Activated naive CD8-positive, alpha-beta T cell treated with anti-CD3 and anti-CD28 coated beads, Interleukin-2, amount 10 ng/mL, durations not matched to agents 7 days and 5 days (primary cell): ENCODE measurements at places on chromosomes 5 and 9. TPM values are rescaled to one million over a fixed set of nuclear protein-coding genes. Genes with fewer than 3 reads are reported as not detected.

GRCh38 chr5:85576666-85577065 is 1041.1 kb upstream of the COX7C start:
- no peak overlapping the region for H3K27ac ChIP-seq
- DNase-seq = no peak
- H3K4me1 ChIP-seq = no peaks in the 10 kb centered on the region
- H3K4me3 ChIP-seq = no peak overlapping the region
- no peaks in the 10 kb centered on the region for H3K36me3 ChIP-seq

DNA sequence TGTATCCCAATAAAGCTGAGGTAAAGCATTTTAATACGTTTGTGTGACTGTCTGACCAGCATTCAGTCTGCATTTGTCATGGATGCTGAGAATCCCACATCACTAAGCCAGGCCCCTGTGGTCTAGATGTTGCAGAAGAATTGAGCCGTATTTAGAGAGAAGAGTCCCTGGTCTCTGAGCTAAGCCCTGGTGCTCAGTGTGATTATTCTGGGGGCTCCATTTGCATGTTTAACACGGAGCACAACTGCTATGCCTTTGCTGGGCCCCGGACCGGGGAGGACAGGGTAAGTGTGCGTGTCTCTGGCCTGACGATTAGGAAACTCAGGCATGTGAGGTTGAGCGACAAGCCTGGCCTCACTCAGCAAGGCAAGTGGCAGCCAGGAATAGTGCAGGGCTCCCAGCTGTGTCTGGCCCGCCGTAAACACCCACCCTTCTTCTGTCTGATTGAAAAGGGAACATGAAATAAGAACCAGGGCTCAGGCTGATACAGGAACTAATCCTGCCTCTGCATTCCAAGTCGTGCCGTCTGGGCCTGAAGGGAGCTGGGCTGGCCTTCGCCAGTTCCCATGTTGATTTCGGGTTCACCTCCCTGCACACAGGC is 22.3 kb downstream of the FAM78A start:
- peaks cover 7% of the 10 kb centered on the region for H3K36me3 ChIP-seq
- H3K27me3 ChIP-seq = no peaks in the 10 kb centered on the region
- H3K27ac ChIP-seq = peak overlapping the region; percentile 99
- DNase-seq = no peak
- H3K4me3 ChIP-seq = peak overlapping the region; percentile 16
- H3K4me1 ChIP-seq = peaks cover 47% of the 10 kb centered on the region

DNA sequence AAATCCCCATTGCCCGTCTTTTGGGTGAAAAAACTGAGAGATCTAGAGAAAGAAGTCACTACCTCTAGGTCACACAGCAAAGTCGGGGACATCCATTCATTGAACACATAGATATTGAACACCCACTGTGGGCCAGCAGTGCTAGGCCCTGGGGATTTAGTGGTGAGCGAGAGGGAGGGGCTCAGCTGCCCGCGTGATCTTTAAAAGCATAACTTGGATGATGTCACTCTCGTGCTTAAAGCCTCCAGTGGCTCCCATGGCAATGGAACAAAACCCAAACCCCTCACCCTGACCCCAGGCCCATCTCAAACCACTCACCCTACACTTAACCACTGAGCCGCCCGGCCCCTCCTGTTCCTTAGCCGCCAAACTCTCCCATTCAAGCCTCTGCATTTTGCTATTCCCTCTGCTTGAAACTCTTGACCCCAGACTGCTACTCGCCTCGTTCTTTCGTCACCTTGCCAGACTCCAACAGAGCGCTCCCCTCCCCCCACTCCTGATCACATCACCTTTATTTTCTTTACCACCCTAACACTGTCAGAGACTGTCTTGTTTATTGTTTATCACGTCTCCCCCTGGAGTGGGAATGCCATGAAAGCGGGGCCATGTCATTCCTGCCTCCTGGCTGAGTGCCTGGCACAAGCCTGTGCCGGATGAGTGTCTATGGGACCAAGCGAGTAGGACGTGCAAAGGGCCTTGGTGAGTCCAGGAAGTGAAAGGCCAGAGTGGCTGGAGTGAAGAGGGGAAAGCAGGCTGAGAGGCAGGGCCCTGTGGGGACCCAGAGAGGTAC is 710 bp upstream of the PIP5KL1 start:
- peaks cover 2% of the 10 kb centered on the region for H3K27me3 ChIP-seq
- peak overlapping the region; percentile 63 for H3K4me3 ChIP-seq
- H3K36me3 ChIP-seq = peaks cover 12% of the 10 kb centered on the region
- no peak overlapping the region for H3K27ac ChIP-seq
- no peak for DNase-seq
- peaks cover 29% of the 10 kb centered on the region for H3K4me1 ChIP-seq

DNA sequence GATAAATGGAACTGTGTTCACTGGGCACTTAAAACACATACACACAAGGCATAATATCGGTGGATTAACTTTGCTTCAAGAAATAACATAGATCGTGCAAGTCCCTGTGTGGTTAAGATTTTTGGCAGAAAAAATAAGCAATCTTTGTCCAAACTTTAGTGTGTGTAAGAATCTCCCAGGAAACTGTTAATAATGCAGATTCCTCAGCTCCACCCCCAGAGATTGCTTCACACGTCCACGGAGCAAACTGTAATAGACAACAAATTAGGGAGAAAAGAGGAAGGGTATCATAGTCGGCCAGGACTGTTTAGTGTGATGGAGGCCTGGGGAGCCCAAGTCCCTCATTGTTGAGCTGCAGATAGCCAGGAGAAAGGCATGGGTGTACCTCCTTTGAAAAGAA is 84.8 kb downstream of the PJA2 start:
- H3K27me3 ChIP-seq = no peaks in the 10 kb centered on the region
- H3K36me3 ChIP-seq = peaks cover 5% of the 10 kb centered on the region
- no peak overlapping the region for H3K27ac ChIP-seq

DNA sequence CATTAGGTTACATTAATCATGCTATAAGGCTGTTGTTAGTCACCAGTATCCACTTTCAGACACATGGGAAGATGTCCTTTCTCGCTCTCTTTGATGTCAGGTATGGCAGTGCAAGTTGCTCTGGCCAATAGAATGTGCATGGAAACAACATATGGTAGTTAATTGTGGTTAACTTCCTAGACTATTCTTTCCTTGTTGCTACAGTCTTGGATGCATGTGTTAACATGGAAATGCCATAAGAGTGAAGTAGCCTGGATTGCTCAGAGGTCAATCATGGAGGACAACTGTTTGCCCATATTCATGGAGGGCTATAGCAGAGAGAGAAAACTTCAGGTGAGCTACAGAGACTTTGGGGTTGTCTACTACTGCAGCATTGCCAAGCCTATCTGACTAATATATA is 245.8 kb upstream of the GAS1 start:
- H3K27ac ChIP-seq = no peak overlapping the region
- H3K27me3 ChIP-seq = peaks cover 10% of the 10 kb centered on the region
- H3K36me3 ChIP-seq = no peaks in the 10 kb centered on the region
- no peak overlapping the region for H3K4me3 ChIP-seq
- peaks cover 5% of the 10 kb centered on the region for H3K4me1 ChIP-seq

DNA sequence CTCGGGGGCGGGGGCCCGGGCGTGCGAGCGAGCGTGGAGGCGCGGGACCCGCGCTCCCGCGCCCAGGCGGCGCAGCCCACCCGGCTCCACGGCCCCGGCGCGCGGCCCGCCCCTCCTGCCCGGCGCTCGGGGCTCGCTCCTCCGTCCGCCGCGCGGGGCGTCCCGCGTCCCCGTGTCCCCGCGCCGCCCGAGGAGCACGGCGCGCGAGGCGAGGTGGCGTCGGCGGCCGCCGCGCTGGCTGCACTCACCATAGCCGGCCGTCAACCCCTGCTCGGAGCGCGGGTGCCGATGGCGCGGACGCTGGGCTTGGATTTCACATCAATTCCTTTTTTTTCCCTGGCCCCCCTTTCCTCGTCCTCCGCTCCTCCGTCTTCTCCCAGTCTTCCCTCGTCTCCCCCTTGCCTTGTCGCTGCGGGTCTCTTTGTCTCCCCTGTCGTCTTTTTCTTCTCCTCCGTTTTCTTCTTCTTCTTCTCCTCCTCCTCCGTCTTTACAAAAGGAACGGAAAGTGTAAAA is 494 bp downstream of the PTCH1 start:
- peaks cover 6% of the 10 kb centered on the region for H3K36me3 ChIP-seq
- H3K27ac ChIP-seq = peak overlapping the region; percentile 84
- H3K27me3 ChIP-seq = peaks cover 64% of the 10 kb centered on the region
- DNase-seq = peak; percentile 47

DNA sequence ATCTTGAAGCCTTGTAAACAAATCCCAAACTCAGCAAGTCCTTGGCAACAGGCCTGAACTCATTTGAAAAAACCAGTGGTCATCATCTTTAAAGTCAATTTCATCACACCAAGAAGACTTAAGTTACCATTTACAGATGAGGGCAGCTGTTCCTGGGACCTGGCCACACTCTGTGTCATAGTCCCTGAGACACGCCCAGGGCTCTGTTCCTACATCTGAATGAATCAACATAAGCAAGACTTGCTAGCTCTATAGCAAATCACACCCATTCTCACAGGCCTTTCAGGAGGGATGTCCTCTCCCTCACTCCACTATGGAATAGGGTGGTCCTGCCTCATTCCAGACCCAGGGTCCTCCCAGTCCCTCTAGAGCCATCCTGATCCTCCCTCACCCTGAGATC is 142.8 kb downstream of the NSG2 start:
- DNase-seq = no peak
- H3K36me3 ChIP-seq = no peaks in the 10 kb centered on the region
- H3K4me3 ChIP-seq = no peak overlapping the region

DNA sequence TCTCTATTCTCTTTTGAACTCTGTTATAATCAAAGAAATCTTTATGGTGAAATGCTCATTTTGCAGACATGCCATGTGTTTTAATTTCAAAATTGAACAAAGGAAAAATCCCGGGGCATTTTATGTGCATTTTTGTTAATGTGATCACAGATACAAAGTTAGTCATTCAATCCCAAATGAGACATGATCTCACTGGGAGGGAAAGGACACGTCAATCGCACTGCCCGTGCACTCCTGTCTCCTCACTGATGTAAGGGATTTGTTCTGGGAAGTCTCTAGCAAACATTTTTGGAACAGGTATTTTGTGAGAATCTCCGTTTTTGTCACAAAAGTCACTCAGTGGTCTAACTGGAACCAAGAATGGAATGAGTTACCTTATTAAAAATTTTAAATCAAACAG is 97.9 kb upstream of the RANBP6 start:
- no peak overlapping the region for H3K4me3 ChIP-seq
- H3K36me3 ChIP-seq = no peaks in the 10 kb centered on the region
- no peaks in the 10 kb centered on the region for H3K27me3 ChIP-seq

- no peaks in the 10 kb centered on the region for H3K27me3 ChIP-seq
- no peaks in the 10 kb centered on the region for H3K36me3 ChIP-seq
- H3K27ac ChIP-seq = no peak overlapping the region
- DNase-seq = no peak
Measured at GRCh38 chr9:12739014-12739652, 35.7 kb upstream of the LURAP1L start.

DNA sequence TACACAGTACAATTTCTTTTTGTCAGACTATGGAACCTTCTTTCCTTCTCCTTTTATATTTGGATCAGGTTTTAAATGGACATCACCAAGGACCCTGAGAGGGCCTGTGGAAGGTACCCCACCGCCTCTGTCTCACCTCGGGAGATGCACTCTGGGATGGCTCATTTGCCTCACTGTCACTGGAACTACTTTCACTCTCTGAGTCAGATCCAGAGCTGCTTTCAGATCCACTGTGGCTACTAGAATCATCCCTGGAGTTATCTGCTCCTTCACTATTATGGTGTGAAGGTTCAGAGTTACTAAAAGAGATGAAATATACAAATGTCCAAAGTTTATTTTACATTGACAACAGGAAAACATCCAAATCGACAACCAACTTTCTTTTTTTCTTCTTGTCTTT is 24.6 kb downstream of the LEAP2 start:
- no peak overlapping the region for H3K27ac ChIP-seq
- no peaks in the 10 kb centered on the region for H3K27me3 ChIP-seq
- DNase-seq = no peak
- H3K36me3 ChIP-seq = peaks cover 29% of the 10 kb centered on the region

GRCh38 chr9:78150312-78150982 is 85.4 kb upstream of the CEP78 start:
- H3K4me3 ChIP-seq = no peak overlapping the region
- peaks cover 5% of the 10 kb centered on the region for H3K36me3 ChIP-seq
- peaks cover 7% of the 10 kb centered on the region for H3K4me1 ChIP-seq
- DNase-seq = no peak

DNA sequence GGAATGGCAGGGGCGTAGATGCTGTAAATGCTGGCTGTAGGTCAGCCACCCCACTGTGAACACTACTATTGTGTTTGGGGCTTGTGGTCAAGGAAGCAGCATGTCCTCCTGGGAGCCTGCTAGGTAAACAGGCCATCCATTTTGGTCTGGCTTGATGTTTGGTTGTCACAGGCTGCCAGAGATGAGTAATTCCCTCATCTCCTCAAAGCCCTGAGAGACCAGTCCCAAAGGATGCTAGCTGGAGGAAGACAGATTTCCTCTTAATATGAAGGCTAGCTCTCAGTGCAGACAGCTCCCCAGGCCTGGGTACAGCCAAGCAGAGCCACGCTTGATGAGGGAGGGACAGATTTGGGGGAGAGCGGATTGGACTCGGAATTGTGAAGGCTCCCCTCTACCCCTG is 72.5 kb upstream of the MAP1B start:
- no peak overlapping the region for H3K27ac ChIP-seq
- no peak overlapping the region for H3K4me3 ChIP-seq
- peaks cover 13% of the 10 kb centered on the region for H3K27me3 ChIP-seq

- no peaks in the 10 kb centered on the region for H3K4me1 ChIP-seq
- DNase-seq = no peak
- no peaks in the 10 kb centered on the region for H3K27me3 ChIP-seq
- no peak overlapping the region for H3K4me3 ChIP-seq
- no peak overlapping the region for H3K27ac ChIP-seq
Measured at GRCh38 chr5:111169269-111169668, 54.9 kb upstream of the CAMK4 start.

DNA sequence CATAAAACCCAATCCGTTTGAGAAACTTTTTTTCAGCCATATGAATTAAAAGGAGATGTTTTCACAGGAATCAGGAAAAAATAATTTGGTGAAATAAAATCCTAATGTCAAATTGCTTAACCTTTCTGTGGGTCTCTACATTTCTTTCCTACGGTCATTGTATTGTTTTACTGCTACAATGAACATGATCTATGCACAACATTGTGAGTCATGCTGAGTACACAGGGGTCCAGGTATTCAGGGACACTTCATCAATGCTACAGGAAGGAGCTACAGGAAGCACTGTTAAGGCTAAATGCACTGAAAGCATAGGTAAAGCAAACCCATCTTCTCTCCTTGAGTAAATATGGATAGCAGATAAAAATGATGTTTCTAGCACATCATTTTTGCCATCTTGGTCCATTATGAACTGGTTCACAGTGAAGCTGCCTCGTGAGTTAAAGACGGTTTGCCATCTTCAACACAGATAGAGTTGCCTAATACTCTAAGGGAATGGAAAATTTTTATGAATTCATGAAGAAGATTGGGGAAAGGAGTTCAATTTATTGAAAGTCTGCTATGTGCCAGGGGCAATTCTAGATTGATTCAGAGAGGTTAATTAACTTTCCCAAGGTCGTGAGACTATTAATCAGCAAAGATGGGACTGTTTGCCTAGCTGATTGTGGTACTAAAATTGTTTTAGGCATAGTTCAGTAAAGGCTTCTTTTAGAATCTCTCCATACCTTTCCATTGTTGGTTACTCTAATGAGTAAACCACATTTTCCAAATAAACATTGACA is 85.5 kb downstream of the DIRAS2 start:
- no peaks in the 10 kb centered on the region for H3K36me3 ChIP-seq
- H3K4me1 ChIP-seq = no peaks in the 10 kb centered on the region
- H3K27me3 ChIP-seq = no peaks in the 10 kb centered on the region
- H3K27ac ChIP-seq = no peak overlapping the region

Gene BHMT2
- total RNA-seq = not detected

Gene IGFBPL1
- total RNA-seq = not detected

Gene C7
- not detected for total RNA-seq

Gene FOXD4L5
- 0.43 TPM for total RNA-seq

Gene TMEM174
- total RNA-seq = not detected

Gene SLC25A2
- total RNA-seq = 1.3 TPM
